ENCODE measurements at places on chromosomes 7 and 10. TPM values are rescaled to one million over a fixed set of nuclear protein-coding genes. Genes with fewer than 3 reads are reported as not detected.
A peak's percentile ranks its signal among the peaks of the same experiment; 100 is the strongest.

SPDYE2 gene
- not detected for total RNA-seq

OR13A1 gene
- total RNA-seq: not detected

DNA sequence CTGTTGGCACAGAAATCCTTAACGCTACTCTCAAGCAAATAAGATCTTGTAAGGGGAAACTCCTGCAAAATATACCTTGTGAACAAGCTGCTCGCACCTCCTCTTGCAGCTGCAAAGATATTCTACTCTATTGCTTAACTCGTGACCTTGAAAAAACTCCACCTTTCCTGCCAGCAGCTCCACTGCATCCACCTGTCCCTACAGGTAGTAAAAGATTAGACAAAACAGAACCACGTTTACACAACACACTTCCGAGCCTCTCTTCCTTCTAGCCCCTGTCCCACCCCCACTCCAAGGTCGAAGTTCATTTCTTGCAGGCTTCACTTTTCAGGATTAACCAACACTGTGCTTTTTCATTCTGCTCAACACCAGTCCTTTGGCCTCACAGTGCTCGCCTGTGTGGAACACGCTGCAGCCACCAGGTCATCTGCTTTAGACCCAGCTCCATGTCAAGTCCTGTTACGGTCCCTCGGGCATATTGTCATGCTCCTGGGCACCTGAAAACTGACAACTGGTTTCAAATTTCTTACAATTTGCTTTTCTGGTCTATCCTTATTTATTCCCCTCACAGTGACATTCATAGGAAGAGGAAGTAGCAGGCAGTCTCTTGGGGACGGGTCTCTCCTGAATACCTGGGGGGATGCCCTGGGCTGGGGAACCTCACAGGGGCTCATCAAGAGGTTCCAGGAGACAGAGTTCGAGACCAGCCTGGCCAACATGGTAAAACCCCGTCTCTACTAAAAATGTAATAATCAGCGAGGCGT is 165.8 kb upstream of the KLF14 start:
- H3K4me1 ChIP-seq: peaks cover 83% of the 10 kb centered on the region
- H3K27ac ChIP-seq: peak overlapping the region; percentile 78
- DNase-seq: peak; percentile 67
- H3K27me3 ChIP-seq: no peaks in the 10 kb centered on the region
- H3K4me3 ChIP-seq: no peak overlapping the region

DNA sequence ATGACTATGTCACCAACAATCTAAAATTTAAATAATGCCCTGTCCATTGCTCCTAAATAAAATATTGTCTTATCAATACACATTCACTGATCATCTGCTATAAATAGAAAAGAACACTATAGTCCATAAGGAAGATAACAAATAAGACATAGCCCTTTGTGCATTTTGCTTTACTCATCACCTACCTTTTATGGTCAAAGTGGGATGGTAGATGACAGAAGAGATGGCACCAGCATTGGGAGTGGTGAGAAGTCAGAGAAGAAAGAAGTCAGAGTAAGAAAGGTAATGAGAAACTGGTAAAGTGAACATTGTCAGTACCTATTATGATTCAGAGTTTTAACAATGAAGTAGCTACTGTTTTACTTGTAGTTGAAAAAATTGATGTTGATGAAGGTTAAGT is 31.1 kb downstream of the SEMA3E start:
- no peaks in the 10 kb centered on the region for H3K27me3 ChIP-seq
- H3K4me1 ChIP-seq: no peaks in the 10 kb centered on the region
- no peak overlapping the region for H3K4me3 ChIP-seq
- DNase-seq: no peak
- no peaks in the 10 kb centered on the region for H3K36me3 ChIP-seq

ARHGEF5 gene
- total RNA-seq: 18.7 TPM

IKZF5 gene
- 11.2 TPM for total RNA-seq

JCAD gene
- total RNA-seq: 30.3 TPM

GPR141 gene
- not detected for total RNA-seq

GRCh38 chr7:71363627-71364026 is 231.7 kb downstream of the GALNT17 start:
- no peak overlapping the region for H3K27ac ChIP-seq
- no peaks in the 10 kb centered on the region for H3K36me3 ChIP-seq
- DNase-seq: no peak
- H3K4me1 ChIP-seq: no peaks in the 10 kb centered on the region
- no peaks in the 10 kb centered on the region for H3K27me3 ChIP-seq

FAM20C gene
- 21.3 TPM for total RNA-seq

DNA sequence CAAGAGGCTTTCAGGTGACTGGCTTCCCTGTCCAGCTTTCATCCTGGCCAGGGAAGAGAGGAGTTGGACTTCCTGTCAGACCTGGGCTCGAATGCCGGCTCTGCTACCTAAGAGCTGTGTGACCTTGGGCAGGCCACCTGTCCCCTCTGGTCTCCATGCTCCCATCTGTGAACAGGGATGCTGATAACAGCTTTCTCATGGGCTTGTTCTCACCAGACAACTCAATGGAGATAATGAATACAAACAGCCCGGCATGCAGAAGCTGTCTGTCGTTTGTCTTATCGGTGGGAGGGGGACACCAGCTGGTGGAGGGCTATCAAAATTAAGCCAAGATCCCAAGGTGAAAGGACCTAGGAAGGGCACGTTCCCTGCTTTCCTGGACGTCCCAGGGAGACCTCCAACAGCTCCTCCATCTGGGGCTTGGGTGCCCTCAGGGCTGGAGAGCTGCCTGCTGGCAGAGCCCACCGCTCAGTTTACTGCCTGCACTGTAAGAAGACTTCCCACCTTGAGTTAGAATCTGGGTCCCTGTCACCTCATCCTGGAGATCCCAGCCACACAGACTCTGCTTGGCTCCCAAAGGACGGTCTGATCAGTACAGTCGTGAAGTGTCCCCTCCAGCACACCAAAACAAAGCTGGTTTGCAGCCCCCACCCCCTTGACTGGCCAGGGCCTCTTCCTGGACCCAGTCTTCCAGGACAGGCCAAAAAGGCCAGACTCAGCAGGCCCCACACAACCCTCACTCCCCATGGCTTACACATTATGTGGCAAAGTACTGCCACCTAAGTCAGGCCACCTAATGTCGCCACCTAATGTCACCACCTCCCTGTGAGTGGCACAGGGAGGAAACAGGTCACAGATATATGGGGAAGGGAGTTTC is 40.9 kb downstream of the PPIF start:
- H3K4me3 ChIP-seq: no peak overlapping the region
- H3K27me3 ChIP-seq: no peaks in the 10 kb centered on the region
- peaks cover 57% of the 10 kb centered on the region for H3K36me3 ChIP-seq
- H3K4me1 ChIP-seq: peaks cover 39% of the 10 kb centered on the region

Data from stomach (tissue), 19 donors.